ENCODE measurements at places on chromosomes 3 and 15. TPM values are rescaled to one million over a fixed set of nuclear protein-coding genes. Genes with fewer than 3 reads are reported as not detected.

The GOLGA8H gene
- not detected for total RNA-seq

The DCP1A gene
- total RNA-seq, result 13.4 TPM

DNA sequence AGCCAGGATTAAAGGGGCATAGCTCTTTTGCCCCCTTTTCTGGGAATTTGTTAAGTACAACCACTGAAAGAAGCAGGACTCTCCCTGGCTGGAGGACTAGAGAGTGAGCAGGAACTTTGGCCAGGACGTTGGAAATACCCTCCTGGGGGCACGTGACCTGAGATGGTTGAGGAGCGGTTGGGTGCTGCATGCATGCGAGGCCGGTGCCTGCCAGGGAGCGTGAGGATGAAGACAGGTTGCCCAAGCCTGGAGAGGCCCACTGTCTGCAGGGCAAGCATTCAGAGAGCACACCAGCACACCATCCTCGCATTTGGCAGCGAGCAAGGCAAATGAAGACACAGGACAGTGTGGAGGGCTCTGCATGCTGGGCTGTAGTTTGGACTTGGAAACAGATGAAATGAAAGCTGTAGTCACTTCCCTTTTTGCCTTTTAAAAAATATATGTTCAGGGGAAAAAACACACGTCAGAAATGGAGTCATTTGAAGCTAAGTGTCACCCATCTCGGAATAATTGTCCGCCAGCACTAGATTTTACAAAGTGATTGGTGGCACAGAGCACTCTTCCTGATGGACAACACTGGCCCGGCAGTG lies 217.6 kb downstream of the SLCO3A1 start:
- no peak for DNase-seq

- DNase-seq, result no peak
Observed at GRCh38 chr3:187039723-187040414, 99.4 kb downstream of the RPL39L start.

DNA sequence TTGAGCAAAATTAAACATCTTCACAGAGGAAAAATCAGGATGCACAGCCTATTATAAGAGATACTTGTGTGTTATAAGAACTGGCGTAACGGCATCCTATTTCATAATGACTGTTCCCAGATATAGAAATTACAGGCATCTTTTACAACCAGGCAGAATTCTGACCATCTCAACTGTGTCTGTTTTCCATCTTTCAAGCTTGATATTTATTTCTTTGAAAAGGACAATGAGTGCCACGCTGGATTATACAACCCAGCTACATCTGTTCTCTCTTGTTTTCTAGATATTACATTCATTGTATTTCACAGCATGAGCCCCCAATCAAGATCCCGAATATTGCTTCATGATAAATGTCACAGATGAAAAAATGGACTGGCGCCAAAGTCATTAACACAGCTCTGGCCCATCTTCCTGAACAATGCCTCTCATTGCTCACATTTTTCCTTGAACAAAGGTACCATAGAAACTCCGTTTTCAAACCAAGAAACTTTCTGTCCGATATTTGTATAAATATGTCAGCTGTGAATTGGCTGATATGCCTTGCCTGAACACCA lies 420.6 kb downstream of the TBL1XR1 start:
- no peak for DNase-seq

DNA sequence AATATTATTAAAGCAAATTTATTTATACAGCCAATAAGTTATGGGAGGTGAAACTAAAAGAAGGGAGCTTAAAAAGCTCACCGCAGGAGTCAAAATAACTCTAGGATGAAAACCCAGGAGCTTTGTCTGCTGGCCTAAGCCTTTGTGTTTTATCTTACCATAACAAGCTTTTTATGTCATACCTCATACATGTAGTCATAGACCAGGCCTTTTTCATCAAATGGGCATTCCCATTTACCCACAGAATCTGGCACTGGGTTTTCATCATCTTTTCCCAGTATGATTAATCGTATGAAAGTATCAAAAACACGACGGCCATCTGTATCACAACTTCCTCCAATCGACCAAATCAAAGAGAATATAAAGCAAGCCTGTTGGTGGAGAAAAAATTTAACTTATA lies 122.8 kb downstream of the DNAH12 start:
- no peak for DNase-seq

- DNase-seq, result no peak
Observed at GRCh38 chr15:34109797-34110663, 8.1 kb downstream of the PGBD4 start.

DNA sequence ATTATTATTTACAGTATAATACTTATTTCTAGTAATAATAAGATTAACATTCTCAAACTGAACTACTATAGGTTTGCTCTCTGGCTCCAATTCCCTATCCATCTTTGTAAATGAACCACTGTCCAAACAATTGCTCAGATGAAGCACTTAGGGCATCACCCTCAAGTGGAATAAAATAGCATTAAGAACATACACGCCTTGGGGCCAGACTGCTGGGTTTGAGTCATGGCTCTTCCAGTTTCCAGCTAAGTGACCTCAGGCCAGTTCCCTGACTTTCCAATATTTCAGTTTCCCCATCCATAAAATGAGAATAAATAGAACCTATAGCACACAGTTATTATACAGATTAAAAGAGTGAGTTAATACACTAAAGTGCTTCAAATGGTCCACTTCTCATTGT lies 507.2 kb downstream of the MAGI1 start:
- DNase-seq, result no peak

DNA sequence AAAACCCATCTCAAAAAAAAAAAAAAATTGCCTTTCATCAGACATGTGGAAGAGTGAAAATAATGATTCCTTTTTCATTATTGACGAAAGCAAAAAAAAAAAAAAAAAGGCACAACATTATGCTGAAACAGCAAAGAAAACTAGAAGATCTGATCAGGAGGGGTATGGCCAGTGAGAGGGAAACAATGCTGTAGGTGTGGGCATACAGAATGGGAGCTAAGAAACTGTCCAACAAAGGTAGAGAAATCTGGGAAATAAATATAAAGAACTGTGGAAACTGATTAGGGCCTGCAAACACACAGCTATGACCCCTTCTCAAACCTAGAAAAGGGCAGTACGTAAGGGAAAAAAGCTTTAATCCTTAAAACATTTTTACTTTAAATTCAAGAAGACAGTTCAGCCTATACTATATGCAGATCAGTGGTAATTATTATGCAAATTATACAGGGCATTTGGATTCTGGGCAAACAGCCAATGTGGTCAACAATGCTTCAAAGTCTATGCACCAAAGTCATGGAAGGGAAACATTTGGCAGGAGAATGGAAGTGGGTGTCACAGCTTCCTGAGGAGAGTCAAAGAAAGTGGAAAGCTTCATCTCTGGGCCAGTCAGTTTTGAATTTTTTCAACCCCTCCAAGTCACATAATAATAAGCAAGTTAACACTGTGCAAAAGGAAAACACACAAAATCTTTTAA lies 68.3 kb upstream of the SLC12A8 start:
- DNase-seq, result no peak

All from gastrocnemius medialis (tissue), 4 donors.